ENCODE measurements at places on chromosomes 1 and 21. TPM values are rescaled to one million over a fixed set of nuclear protein-coding genes. Genes with fewer than 3 reads are reported as not detected.

- no peak overlapping the region for H3K27ac ChIP-seq
- peaks cover 5% of the 10 kb centered on the region for H3K4me1 ChIP-seq
- H3K4me3 ChIP-seq, result no peak overlapping the region
- DNase-seq, result no peak
- H3K27me3 ChIP-seq, result peaks cover 32% of the 10 kb centered on the region
These were observed 5.3 kb downstream of the PADI2 start for GRCh38 chr1:17113963-17114362.

- DNase-seq, result no peak
- no peak overlapping the region for H3K4me3 ChIP-seq
- no peaks in the 10 kb centered on the region for H3K36me3 ChIP-seq
These were observed 101.3 kb upstream of the ZBTB40 start for GRCh38 chr1:22350171-22350923.

GRCh38 chr1:18716785-18717678, 86.4 kb downstream of the PAX7 start:
- H3K4me3 ChIP-seq, result no peak overlapping the region
- H3K27ac ChIP-seq, result no peak overlapping the region
- H3K4me1 ChIP-seq, result no peaks in the 10 kb centered on the region
- no peak for DNase-seq

DNA sequence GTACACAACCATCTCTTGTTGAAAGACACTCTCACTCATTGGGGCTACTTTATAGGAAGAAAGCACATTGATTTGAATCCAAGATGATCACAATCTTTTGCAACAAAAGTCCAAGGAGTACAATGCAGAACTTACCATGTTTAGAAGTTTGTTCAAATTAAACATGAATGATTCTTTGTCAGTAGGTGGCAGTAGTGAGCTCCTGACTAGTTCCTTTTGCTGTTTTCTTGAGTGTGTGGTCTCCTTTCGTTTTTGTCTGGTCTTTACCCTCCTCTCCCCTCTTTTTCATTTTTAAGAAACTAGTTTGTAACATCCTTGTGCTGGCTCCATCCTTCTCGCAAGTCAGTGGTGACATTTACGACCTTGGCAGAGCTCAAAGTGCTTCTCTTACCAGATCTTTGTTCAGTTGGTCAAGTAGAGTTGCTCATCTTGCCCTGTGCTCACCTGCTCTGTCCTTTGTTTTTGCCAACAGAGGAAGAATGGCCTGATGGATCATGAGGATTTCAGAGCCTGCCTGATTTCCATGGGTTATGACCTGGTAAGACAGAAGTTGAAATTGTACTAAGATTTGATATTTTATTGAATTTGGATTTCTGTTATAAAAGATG, 35.7 kb upstream of the MTR start:
- H3K4me3 ChIP-seq, result no peak overlapping the region
- no peak for DNase-seq

GRCh38 chr1:45328680-45329079, 2.0 kb downstream of the HPDL start:
- no peak overlapping the region for H3K27ac ChIP-seq
- peaks cover 6% of the 10 kb centered on the region for H3K36me3 ChIP-seq
- H3K4me1 ChIP-seq, result peaks cover 8% of the 10 kb centered on the region
- no peak overlapping the region for H3K4me3 ChIP-seq

GRCh38 chr1:115130786-115131185, 41.5 kb upstream of the TSPAN2 start:
- no peak overlapping the region for H3K4me3 ChIP-seq
- H3K4me1 ChIP-seq, result peaks cover 3% of the 10 kb centered on the region
- H3K27ac ChIP-seq, result no peak overlapping the region
- no peaks in the 10 kb centered on the region for H3K27me3 ChIP-seq

The CDC42BPA gene
- 28.0 TPM for total RNA-seq

- peaks cover 43% of the 10 kb centered on the region for H3K4me1 ChIP-seq
- peak overlapping the region; percentile 92 for H3K4me3 ChIP-seq
- H3K27me3 ChIP-seq, result no peaks in the 10 kb centered on the region
These were observed 788 bp upstream of the TXNIP start for GRCh38 chr1:145997016-145997717.

DNA sequence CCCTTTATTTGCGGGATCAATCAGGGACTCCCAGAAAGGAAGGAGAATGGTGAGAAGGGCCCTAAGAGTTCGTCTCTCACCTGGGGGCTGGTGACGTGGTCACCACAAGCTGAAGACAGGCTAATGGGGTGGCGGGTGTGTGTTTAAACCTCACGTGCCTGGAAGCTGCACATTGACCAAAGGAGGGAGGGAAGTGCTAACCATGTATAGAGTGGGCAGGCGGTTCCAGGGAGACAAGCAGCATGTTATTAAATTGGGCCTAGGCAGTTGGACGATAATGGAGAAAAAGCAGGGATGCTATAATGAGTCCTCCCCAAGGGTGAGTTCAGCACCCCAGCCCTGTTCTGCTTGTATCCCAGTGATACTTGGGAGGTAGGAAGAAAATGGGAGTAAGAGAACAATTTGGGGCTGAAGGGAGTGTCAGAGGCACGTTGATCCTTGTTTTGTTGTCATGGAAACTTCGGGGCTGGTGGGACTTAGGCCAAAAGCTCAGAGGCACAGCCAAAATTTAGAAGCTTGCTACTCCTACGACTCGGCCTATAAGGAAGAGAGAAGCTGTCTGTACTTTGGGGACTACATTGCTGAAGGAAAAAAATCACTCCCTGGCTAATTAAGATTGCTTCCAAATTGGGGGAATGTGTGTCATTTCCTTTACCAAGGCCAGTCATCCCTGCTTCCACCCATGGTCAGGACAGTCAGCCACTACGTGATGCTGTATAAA, 33.2 kb upstream of the EPHA8 start:
- peak overlapping the region; percentile 35 for H3K27ac ChIP-seq
- no peak overlapping the region for H3K4me3 ChIP-seq
- H3K4me1 ChIP-seq, result peaks cover 19% of the 10 kb centered on the region
- H3K36me3 ChIP-seq, result no peaks in the 10 kb centered on the region
- no peaks in the 10 kb centered on the region for H3K27me3 ChIP-seq

DNA sequence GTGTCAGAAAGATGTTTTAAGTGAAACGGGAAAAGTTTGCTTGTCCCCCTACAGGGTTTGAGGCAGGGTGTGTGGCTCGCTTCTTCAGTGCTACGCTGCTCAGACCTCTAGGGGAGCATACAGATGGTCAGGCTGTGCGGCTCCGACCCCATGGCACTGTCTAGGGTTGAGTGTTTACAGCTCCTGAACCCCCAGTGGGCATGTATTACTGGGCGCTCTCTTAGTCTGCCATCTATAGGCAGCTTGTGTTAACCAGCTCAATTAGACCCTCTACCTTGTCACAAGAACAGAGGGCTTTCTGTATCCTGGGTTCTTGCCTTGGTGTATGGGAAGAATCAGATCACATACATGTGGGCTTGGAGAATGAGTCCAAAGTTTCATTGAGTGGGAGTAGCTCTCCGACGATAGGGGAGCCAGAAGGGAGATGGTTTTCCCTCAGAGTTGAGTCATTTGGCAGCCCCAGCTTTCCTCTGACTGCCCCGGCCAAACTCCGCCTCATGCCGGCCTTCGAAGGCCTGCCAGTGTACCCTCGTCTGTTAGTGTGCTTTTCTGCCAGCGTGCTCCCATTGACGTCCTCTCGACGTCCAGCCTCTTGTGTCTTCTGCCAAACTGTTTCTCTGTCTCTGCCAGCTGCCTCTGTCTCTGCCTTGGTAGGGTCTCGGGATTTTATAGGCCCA, 38.6 kb upstream of the ADGRL4 start:
- no peak for DNase-seq
- no peaks in the 10 kb centered on the region for H3K4me1 ChIP-seq
- H3K4me3 ChIP-seq, result no peak overlapping the region
- H3K27ac ChIP-seq, result no peak overlapping the region
- no peaks in the 10 kb centered on the region for H3K27me3 ChIP-seq

DNA sequence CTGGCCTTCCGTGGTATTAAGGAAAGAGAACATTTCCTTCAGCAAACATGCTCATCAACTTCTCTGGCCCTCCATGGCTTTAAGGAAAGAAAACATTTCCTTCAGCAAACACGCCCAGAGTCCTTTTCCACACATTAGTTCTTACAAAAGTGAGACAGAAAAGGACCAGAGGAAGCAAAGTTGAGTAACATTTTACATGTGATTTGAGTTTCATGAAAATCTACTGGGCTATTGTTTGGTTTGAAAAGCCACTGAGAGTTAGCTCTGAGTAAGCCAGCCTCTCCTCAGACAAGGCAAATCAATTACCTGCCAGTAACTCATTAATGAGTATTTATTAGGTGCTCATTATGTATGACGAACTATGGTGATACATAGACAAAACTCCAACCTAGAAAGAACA, 78.0 kb downstream of the NID1 start:
- peaks cover 38% of the 10 kb centered on the region for H3K36me3 ChIP-seq
- H3K27me3 ChIP-seq, result no peaks in the 10 kb centered on the region
- DNase-seq, result no peak
- H3K27ac ChIP-seq, result peak overlapping the region; percentile 22
- no peak overlapping the region for H3K4me3 ChIP-seq
- peaks cover 15% of the 10 kb centered on the region for H3K4me1 ChIP-seq

DNA sequence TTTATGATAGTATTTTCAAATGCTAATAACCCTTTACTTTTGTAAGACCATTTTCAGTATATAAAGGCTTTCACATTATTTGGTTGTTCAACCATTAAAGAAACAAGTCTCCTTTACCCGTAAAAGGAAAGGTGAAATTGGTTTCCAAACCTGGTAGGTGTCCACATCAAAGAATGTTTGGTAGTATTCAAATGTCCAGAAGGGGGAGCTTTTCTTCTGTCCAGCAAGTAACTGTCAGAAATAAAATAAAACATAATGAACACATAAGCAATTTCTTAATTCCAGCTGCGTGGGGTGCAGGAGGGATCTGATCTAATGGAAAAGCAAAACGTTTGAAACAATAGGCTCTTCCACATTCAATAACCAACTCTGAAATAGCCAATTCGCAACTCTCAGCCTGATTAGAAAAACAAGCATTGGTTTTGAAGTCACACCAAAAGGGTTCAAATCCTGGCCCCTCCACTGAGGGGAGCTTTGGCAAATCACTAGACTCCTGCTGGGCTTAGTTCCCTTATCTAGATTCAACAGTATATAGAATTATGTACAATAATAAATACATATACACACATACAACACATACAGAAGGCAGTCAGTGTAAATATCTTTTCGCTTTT, 11.0 kb downstream of the YIPF1 start:
- H3K4me3 ChIP-seq, result no peak overlapping the region
- no peaks in the 10 kb centered on the region for H3K4me1 ChIP-seq
- H3K36me3 ChIP-seq, result peaks cover 91% of the 10 kb centered on the region
- H3K27ac ChIP-seq, result no peak overlapping the region
- H3K27me3 ChIP-seq, result no peaks in the 10 kb centered on the region

The KCNJ15 gene
- total RNA-seq, result 1.1 TPM

GRCh38 chr1:156104861-156105832, 9.4 kb upstream of the LMNA start:
- H3K36me3 ChIP-seq, result no peaks in the 10 kb centered on the region
- H3K27ac ChIP-seq, result peak overlapping the region; percentile 91
- DNase-seq, result no peak
- peaks cover 44% of the 10 kb centered on the region for H3K4me1 ChIP-seq
- H3K4me3 ChIP-seq, result peak overlapping the region; percentile 39

- peak overlapping the region; percentile 56 for H3K27ac ChIP-seq
- peak; percentile 91 for DNase-seq
- no peak overlapping the region for H3K4me3 ChIP-seq
- no peaks in the 10 kb centered on the region for H3K27me3 ChIP-seq
These were observed 154.4 kb downstream of the PLPP3 start for GRCh38 chr1:56424744-56425493.

- DNase-seq, result no peak
- H3K27ac ChIP-seq, result no peak overlapping the region
- H3K4me3 ChIP-seq, result no peak overlapping the region
- no peaks in the 10 kb centered on the region for H3K36me3 ChIP-seq
These were observed 3.3 kb downstream of the SH3BGR start for GRCh38 chr21:39454949-39455668.

DNA sequence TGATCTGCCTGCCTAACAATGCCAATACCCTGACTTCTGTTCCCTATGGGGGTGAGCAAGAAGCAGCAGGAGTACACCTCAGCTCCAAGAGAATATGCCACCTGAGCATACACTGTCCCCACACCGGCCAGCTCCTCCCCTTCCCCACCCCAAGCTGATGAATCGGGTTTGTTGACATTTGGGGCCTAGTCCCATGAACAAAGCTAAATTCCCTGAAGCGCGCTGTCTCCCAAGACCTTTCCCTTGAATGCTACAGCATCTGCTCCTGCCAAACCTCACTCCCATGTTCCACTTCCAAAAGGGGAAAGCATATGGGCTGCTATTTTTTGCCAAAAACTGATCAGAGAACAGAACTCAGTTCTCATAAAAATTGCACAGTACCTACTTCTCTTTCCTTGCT, 220.4 kb upstream of the CAMK1G start:
- peaks cover 5% of the 10 kb centered on the region for H3K27me3 ChIP-seq
- no peak for DNase-seq
- H3K4me3 ChIP-seq, result no peak overlapping the region
- H3K27ac ChIP-seq, result no peak overlapping the region
- H3K4me1 ChIP-seq, result no peaks in the 10 kb centered on the region
- no peaks in the 10 kb centered on the region for H3K36me3 ChIP-seq

DNA sequence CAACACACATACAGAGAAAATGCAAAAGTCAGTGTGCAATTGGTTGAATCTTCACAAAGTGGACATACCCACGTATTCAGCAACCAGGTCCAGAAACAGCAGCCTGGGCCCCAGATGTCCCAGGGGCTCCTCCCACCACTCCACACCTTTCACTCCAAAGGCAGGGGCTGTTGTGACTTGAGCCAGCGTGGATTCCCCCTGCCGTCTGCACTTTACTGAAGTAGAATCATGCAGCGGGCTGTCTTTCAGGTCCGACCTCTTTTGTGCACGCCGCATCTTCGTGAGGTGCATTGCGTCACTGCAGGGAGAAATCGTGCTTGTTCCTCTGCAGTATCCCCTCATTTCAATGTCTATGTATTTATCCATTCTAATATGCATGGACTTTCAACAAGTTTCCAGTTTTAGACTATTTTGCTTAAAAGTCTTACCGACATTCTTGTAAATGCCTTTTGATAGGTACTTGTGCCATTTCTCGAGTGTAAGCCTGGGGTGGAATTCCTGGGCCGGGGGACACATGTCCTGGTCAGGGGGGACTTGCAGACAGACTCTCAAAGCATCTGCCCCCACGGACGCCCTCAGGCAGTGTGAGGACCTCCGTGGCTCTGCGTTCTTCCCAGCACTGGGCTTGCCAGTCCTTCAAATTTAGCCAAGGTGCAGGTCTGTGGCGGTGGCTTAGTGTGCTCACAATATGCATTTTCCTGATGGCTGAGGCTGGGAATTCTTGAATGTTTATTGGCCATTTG, 29.3 kb upstream of the ACTRT2 start:
- H3K4me3 ChIP-seq, result no peak overlapping the region
- no peak for DNase-seq
- no peak overlapping the region for H3K27ac ChIP-seq
- no peaks in the 10 kb centered on the region for H3K36me3 ChIP-seq
- H3K4me1 ChIP-seq, result no peaks in the 10 kb centered on the region

GRCh38 chr1:15325375-15326085, 78.5 kb downstream of the FHAD1 start:
- no peak overlapping the region for H3K27ac ChIP-seq
- no peaks in the 10 kb centered on the region for H3K27me3 ChIP-seq
- H3K4me1 ChIP-seq, result peaks cover 37% of the 10 kb centered on the region
